ENCODE measurements at places on chromosomes 1 and 21.

- no peak for DNase-seq
Observed at GRCh38 chr1:193479187-193479586, 292.8 kb upstream of the B3GALT2 start.

DNA sequence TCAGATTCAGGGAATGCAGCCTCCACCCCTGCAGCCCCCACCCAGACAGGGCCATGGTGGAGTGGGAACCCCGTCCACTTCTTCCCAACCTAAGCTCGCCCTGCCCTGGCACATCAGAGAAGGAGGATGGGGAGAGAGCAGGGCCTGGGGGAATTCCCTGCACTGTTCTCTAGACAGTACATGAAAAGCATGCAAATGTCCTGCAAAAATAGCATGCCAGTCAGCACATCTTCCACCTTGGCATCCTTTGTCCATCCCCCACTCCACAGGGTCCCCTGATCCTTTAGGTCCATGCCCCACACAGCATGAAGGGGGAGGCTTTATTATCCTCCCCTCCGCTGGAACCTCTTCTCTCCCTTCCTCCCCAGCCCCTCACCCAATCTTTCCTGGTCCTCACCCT, 35.0 kb upstream of the RD3 start:
- no peak for DNase-seq

DNA sequence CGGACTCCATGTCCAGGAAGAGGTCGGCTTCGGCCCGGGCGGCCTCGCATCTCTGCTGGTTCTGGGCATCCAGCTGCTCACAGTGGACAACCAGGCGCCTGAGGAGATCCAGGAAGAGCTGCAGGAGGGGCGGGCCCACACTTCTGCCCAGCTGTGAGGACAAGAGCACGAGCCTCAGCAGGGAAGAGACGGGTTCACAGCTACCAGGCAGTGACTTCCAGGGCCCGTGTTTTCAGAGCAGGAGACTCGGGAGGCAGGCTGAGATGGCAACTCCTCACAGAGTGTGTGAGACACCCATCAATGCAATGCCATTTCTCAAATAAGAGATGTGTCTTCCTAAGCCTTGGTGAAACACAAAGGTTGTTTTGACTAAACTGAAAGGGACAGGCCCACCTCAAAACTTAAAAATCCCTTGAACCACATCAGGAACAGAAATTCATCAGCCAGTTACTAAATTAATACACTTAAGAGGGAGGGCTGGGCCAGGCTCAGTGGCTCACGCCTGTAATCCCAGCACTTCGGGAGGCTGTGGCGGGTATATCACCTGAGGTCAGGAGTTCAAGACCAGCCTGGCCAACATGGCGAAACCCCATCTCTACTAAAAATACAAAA, 43.4 kb downstream of the URB1 start:
- no peak for DNase-seq

GRCh38 chr1:159953536-159954515, at the start of gene SLAMF9:
Gene SLAMF9, minus strand, starts transcription at chr1:159954237. Its CDS starts 100 bp downstream, at chr1:159954137.
- peak; percentile 93 for DNase-seq

DNA sequence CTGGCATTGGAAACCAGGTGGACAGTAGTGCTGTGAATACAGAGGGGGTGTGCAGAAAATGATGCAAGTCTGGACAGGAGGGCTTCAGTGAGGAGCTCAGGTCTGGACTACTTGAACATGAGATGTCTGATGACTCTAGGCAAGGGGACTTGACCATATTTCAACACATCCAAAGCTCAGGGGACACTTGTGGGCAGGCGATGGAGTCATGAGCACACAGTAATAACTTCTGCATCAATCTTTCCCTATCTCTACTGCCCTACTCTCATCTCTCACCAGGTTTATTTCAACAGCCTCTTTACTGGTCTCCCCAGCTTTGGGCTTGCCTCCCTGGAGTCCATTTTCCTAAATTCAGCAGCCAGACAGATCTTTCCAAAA, 21.9 kb downstream of the FMO2 start:
- no peak for DNase-seq

DNA sequence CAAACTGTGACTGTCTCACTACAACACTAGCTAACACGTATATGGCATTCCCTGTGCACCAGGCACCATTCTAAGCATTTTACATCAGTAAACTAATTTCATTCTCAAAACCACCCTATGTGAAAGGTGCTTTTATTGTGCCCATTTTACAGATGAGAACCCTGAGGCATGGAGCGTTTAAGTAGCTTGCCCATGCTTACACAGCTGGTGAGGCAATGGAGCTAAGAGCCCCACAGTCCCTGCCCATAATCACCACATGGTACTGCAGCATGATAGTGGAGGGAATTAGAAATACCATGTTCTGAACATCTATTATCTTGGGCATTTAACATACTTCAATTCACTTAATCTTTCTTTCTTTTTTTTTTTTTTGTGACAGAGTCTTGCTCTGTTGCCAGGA, 31.1 kb upstream of the KLHDC8A start:
- DNase-seq, result no peak

DNA sequence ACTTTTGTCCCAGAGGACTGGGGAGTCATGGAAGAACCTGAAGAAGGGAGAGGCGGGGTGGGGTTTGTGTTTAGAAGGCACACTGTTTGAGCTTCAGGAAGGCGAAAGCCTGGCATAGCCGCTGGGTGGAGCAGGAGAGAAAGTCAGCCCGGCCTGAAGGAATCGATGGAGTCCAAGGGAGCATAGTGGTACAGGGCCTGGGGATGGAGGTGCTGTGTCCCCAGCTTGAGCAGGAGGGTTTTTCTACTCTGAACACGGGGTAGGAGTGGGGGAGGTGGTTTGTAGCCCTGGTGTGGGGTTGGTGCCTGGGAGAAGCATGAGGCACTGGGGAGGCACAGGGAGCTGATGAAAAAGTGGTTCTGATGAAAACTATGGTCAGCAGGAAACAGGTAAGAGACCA, 4.7 kb upstream of the CCDC24 start:
- no peak for DNase-seq
